ENCODE measurements at places on chromosomes 6 and 20.

DNA sequence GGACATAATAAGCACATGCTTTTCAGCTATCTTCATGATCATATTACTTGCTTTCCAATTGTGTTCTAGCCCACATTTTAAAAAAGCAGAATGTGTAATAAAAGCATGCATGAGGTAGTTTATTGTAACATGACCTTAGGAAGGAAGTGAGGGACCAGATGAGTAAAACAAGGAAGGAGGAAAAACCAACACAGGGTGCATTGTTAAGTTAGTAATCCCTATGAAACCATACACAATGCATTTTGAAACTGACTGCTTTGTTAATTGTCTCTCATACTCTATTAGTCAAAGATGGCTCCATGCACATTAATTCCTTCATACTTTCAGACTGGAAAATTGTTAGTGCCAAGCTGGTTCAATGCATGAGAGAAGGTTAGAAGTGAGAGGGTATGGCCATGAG, 37.7 kb upstream of the CENPW start:
- no peak for DNase-seq

DNA sequence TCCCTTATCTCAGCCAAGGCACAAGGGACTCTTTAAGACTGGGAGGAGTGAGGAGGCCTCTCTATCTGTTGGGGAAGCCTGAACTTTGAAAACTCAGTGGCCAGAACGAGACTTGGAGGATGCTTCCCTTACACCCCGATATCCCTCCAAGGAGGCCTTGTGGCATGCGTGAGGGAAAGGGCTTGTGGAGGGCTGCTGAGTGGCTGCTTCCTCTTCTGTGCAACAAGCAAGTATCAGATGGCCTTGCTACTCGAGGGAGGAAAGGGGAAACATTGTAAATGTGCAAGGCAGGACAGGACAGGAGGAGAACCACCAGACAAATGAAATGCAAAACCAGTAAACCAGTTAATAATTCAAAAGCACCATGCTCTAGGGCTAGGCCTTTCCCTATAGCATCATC, 306.5 kb upstream of the MAP3K7 start:
- no peak for DNase-seq

- DNase-seq: no peak
Measured at GRCh38 chr20:50208085-50208491, 17.5 kb downstream of the CEBPB start.

GRCh38 chr6:38566295-38567030, 73.3 kb downstream of the BTBD9 start:
- no peak for DNase-seq

DNA sequence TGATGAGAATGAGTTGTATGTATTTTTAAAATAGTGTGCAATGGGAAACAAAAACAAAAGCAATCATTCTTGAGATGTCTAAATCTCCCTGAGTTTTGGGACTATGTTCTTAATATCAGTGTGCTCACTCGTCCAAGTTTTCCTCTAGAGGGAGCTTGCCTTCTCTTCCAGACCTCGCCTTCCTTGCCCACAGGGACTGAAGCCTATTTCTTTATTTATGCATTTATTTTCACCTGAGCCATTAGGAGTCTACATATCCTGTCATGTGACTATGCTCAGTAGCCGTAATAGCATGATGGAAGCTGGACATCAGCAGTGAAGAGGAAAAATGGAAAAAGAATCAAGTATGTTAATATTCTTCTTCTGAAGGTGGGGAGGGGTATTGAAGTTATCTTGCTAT, 131.2 kb downstream of the SH3BGRL2 start:
- DNase-seq: no peak

DNA sequence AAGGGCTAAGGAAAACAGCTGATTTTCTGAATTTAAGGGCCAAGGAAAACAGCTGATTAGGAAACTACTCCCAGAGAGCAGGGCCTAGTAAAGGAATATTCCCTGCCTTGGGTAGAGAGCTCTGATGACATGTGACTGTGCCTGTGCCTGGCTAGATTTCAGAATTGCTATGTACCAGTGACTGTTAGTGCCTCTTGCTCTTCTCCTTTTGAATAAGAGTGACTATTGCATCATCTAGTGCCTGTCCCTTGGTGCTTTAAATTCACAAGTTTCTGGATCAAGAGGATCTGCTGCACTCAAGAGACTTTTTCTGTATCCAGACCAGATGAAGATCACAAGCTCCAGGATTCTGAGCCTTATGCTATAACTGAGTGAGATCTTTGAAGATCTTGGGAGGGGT, 332.9 kb downstream of the KIF16B start:
- DNase-seq: no peak

- no peak for DNase-seq
Measured at GRCh38 chr20:36541768-36542488, 609 bp downstream of the MYL9 start.

DNA sequence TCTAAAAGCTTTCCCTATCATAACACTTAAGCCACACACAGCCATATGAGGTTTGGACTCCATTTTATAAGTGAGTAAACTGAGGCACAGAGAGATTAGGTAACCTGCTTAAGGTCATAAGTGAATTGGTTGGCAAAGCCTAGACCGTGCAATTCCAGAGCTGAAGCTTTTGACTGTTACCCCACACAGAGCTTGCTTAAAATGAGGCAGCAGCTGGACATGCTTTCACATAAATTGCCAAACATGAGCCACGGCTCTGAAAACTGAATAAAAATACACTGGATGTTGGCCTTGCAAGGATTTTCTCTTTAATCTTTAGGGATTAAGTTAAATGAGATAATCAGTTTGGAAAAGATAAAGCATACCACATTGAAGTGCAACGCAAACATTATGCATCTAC, 2.5 kb downstream of the RIPOR2 start:
- DNase-seq: no peak

GRCh38 chr6:137136065-137136464, 37.4 kb downstream of the IL22RA2 start:
- DNase-seq: no peak

GRCh38 chr6:65988006-65988405, 281.0 kb upstream of the EYS start:
- DNase-seq: no peak

GRCh38 chr20:10558635-10559187, 115.1 kb downstream of the JAG1 start:
- no peak for DNase-seq

DNA sequence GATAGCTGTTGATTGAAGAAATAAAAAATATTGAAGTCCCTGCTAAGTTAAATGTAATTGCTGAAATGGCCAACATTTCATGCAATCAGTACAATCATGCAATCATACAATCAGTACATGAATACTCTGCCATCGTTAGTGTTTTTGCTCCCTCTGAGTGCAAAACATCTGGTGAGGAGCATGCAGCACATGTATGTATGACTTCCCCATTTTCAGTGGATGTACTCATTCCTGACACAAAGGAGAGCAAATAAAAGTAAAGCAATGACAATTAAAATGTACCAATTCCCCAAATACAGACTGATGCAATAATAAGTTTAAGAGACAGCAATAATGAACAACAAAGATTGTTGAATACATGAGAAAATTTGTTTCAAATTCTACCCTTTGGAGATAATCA, 140.7 kb downstream of the PLCB1 start:
- no peak for DNase-seq

- DNase-seq: no peak
Measured at GRCh38 chr6:57469072-57469471, 151.6 kb downstream of the PRIM2 start.

DNA sequence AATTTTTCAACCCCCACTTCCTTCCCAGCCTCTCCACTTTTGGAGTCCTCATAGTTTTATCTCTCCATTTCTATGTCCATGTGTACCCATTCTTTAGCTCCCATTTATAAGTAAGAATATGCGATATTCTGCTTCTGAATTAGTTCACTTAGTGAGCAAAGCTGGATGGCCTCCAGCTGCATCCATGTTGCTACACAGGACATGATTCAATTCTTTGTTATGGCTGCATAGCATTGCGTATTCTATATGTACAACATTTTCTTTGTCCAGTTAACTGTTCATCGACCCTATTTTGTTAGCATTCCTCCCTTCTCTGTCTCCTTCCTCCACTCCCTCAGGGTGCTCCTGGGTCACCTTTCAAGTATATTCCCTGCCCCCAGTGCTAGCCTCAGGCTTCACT, 210.0 kb upstream of the SSTR4 start:
- no peak for DNase-seq

- DNase-seq: no peak
Measured at GRCh38 chr6:161660666-161661571, 387.1 kb upstream of the AGPAT4 start.

DNA sequence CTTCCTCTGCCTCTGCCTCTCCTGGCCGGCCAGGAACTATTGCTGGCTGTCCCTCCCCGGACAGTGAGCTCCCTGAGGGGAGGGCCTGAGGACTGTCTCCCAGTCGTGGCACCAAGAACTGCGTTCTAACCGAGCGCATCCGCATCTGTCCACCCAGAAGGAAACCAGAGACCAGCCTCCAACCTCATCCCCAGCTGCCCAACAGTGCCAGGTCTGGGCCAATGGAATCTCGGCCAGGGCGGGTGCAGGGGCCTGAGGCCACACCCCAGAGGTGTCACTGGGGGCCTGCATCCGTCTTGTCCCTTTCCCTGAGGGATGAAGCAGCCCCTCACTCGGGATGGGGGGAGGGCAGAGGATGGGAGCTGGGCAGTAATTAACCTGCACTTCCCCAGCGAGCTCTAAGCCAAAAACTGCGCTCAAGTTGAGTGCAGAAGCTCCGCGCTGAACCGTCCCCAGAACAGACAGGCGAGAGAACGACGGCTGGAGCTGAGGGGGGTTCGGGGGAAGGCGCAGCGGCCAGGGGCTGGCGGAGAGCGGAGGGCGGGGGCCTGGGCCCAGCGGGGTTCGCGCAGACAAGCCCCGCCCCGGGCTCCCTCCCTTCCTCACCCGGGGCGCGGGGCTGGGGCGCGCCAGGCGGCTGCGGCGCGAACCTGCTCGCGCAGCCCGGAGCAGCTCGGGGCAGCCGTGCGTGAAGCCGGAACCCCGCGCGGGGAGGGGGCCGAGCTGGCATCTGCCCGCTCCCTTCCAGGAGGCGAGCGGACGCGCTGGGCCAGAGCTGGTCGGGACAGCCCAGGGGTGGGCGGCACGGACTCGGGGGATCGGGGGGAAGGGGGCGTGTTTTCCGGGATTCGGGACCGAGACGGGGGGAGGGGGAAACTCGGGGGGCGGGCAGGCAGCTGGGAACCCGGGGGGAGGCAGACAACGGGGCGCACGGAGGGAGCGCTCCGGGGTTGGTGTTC, 1.4 kb downstream of the TFEB start:
- peak; percentile 28 for DNase-seq

DNA sequence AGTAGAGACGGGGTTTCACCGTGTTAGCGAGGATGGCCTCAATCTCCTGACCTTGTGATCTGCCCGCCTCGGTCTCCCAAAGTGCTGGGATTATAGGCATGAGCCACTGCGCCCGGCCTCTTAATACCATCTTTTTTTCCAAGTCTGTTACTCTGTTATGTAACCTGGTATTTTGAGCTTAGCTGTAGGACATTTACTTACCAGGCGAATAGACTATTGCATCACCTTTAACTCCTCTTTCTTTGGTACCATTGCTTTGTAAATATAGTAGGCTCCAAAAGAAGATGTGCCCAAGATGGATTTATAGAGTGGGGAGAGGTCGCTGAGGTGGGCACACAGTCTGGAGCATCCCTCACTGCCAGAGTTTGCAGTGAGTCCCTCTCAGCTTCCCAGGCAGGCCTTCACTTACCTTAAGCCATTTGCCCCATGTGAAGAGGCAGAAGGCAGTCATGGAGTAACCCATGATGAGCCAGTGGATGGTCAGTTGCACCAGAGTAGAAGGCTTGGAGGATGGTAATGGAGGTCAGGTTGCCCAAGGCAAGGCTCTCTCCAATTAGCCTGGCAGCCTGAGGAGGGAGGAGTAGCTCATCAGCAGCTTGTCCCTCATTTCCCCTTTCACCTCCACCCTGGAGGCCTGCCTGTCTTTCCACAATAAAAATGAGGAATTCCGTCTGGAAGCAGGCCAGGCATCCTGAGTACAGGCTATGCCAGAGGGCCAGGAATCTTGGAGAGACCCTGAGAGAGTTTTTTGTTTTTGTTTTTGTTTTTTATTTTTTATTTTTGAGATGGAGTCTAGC, 9.7 kb downstream of the TIAM2 start:
- no peak for DNase-seq

GRCh38 chr6:5411414-5411813, 150.1 kb downstream of the FARS2 start:
- DNase-seq: no peak

DNA sequence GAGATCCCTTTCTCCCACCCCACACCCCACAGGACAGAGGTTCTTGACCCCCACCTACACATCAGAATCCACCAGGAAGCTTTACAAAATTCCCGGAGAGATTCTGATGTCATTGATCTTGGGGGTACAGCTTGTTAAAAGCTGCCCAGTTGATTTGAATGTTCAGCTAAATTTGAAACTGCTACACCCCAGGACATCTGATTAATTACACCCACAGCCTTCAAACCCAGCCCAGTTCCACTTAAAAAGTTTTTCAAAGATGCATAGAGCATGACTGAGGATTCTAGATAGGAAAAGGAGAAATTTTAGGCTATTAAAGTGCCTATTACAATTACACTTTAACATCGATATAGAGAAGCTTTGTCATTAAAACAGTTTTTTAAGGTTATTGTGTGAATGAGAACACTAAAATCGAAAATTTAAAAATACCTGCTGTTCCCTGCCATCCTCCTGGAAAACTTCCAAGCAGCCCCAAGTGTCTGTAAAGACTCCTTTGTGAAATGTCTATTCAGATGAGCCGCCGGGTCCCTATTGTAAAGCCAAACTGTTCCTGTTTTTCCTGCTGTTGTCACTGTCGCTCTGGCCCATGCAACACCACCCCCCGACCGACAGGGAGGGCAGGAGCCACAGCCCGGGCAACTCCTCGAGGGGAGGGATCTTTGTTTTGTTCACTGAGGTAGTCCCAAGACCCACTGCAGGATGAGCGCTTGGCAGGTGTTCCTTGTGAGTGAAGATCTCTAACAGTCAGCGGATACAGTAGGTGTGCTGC, 132.5 kb upstream of the PHACTR3 start:
- DNase-seq: no peak

DNA sequence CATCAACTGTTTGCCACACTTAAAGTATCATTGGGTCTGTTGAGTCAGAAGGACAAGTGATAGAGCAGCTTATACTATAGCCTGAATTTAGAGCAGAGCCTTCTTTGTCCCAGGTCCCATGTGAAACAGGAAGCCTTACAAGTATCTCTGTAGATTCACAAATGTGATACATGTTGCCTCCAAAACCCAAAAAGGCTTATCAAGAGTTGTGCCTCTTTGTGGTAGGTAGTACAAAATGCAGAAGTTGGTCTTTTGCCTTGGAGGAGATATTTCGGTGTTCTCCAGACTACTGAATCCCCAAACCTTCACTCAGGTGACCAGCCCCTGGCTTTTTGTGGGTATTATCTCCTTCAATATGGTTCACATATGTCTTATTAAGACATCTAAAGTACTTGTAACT, 172.8 kb upstream of the PROKR2 start:
- DNase-seq: no peak

- no peak for DNase-seq
Measured at GRCh38 chr6:45323656-45324224, 4.4 kb upstream of the RUNX2 start.

- no peak for DNase-seq
Measured at GRCh38 chr6:16773362-16773761, 12.1 kb upstream of the ATXN1 start.

GRCh38 chr20:62938105-62938888, at the start of gene GID8:
Gene GID8, plus strand, starts transcription at chr20:62938147. Its CDS starts 3,356 bp downstream, at chr20:62941503.
- no peak for DNase-seq

All from activated CD4-positive, CD25-positive, alpha-beta regulatory T cell treated with anti-CD3 and anti-CD28 coated beads, Interleukin-2, amount 50 U/mL, for 16 hours (primary cell).